ENCODE measurements at places on chromosomes 5 and 9. TPM values are rescaled to one million over a fixed set of nuclear protein-coding genes. Genes with fewer than 3 reads are reported as not detected.

- peak; percentile 47 for DNase-seq
Measured at GRCh38 chr5:171420431-171421241, 1.2 kb downstream of the FGF18 start.

GRCh38 chr5:166166071-166166470, 2125.4 kb upstream of the WWC1 start:
- DNase-seq = no peak

GRCh38 chr5:167653645-167654106, 637.8 kb upstream of the WWC1 start:
- DNase-seq = peak; percentile 59

The VCAN gene
- total RNA-seq = 2,590 TPM

The INSL4 gene
- not detected for total RNA-seq

The MVB12B gene
- total RNA-seq = 1.0 TPM

The MACROH2A1 gene
- 282 TPM for total RNA-seq

Measured in renal cortical epithelial cell (primary cell).